Activated T-cell treated with anti-CD3 and anti-CD28 coated beads for 48 hours (primary cell): ENCODE measurements at places on chromosomes 2 and 18.

DNA sequence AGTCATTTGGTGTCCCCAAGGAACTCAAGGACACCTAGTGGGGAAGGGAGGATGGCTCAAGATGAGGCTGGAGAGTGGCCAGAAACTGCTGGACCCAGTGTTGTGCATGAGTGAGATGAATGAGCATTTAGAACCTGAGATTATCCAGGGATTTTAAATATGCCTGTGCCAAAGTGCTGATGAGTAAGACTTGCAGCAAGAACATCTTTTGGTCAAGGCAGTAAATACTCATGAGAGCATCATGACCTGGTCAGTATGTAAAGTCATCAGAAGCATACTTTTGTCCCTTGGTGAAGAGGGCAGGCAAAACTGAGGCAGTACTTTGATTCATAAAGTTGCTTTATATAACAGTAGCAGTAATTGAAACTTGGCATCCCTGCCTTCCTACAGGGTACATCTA, 3.1 kb upstream of the SPP2 start:
- no peak for DNase-seq

DNA sequence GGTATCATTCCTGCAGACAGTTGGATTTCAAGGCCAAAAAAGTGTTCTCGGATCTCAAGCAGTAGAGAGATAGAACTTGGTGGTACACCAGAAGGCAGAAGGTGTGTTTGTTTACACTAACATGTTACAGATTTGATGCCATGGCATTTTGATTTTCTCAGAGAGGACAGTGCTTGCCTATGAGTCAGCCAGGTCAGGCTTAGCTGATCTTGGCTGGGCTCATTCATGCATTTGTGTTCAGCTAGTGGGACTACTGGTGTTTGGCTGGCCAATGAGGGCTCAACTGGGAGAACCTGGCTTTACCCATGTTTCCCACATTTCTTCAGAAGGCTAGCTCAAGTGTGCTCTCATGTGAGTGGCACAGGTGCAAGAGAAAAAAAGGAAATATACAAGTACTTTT, 162.0 kb downstream of the C1D start:
- DNase-seq: no peak

DNA sequence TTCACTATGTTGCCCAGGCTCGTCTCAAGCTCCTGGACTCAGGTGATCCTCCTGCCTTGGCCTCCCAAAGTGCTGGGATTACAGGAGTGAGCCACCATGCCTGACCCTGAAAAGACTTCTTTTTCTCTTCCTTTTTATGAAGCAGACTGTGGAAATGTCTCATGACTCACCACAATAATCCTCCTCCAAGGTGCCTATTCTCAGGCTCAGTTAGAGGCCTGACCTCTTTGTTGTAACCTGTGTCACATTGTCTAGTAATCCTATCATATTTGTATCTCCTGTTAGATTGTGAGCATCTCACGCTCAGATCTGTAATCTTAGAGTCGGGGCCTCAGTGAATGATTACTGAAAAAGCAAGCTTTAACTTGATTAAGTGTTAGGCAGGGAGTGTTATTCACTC, 18.3 kb upstream of the TAF4B start:
- DNase-seq: no peak

DNA sequence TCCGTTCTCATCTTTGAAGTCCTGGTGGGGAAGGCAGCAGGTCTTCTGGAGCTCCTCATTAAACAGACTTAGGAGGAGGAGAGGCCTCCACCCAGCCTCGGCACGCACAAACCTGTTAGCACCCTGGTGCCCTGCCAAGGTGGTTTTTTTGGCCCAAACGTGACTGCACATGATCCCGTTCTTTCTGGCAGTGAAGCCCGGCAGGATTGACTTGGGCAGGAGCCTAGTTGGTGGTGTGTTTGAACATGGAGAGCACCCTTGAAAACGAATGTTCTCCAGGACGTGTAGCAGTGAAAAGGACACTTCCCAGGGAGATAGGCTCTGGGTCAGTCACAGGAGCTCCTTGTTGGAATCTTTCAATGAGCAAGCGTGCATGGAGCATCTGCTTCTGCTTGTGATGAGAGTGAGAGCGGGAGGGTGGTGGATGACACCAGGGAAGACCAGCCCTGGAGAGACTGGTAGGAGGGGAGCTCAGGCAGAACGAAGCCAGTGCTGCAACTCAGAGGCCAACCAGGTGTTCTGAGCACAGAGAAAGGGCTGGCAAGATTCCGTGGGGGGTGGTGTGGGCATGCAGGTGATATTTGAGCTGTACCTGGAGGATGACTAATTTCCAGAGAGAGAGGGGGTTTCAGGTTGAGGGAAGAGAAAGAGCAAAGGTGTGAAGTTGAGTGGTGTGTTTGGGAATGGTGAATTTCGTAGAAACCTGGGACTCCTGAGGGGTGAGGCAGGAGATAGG, 73.8 kb downstream of the TANC1 start:
- no peak for DNase-seq

- DNase-seq: no peak
These were observed 19.9 kb upstream of the RAB31 start for GRCh38 chr18:9688036-9688741.

DNA sequence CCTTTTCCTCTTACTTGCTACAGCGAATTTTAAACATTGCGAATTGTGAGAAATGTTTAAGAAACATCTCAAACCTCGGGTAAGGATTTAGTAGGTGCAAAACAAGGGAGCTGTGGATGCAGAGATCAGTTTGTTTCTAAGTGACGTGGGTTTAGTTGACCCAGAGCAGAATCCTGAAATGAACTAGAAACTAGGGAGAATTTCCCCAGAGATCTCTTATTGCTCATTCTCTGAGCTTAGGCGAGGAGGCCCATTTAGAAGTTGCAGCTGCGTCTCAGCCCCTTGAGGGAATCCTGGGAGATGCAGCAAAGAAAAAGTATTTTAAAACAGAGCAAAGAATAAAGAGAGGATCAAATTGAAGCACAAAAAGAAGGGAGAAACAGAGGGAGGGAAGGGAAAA, 29.3 kb downstream of the FAM124B start:
- no peak for DNase-seq

DNA sequence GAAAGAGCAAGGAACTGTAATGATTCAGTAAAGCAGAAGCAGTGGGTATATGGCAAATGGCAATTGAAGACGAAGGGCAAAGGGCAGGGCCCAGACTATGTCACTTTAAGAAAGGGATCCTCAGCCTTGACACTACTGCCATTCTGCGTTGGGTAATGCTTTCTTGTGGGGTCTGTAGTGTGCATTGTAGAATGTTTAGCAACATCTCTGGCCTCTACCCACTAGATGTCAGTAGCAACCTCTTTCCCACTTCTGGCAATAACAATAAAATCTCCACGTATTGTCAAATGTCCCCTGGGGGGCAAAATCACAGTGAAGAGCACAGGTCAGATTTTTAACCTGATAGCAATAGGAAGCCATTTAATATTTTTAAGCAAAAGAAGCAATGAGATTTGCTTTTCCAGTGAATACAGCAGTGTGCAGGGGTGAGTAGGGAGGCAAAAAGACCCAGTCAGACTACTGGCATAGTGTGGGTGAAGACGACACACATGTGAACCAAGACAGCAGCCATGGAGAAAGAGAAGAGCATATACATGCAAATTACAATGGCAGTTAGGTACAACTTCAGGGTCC, 209.5 kb downstream of the DYM start:
- no peak for DNase-seq

GRCh38 chr2:206983161-206983859, 44.0 kb downstream of the CPO start:
- no peak for DNase-seq

DNA sequence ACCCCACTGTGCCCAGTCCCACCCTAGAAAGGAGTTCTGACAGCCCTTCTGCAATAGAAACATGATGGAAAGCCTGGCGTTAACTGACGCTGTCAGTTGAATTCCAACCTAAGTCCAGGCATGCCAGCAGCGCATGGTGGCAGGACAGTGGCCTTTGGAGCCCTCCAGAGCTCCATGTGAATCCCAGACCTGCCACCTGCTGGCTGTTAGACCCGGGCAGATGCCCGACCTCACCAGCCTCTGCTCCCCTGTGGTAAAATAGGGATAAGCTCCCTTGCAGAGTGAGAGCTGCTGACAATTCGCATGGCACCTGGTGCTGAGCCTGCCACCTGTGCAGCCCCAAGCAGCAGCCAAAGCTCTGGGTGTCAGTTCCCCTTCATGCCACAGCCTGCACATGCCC, 138.6 kb downstream of the LOXHD1 start:
- DNase-seq: no peak

GRCh38 chr2:29966266-29966665, 44.9 kb upstream of the ALK start:
- DNase-seq: no peak

- DNase-seq: no peak
These were observed 47.8 kb upstream of the NT5C1B start for GRCh38 chr2:18637196-18637595.

DNA sequence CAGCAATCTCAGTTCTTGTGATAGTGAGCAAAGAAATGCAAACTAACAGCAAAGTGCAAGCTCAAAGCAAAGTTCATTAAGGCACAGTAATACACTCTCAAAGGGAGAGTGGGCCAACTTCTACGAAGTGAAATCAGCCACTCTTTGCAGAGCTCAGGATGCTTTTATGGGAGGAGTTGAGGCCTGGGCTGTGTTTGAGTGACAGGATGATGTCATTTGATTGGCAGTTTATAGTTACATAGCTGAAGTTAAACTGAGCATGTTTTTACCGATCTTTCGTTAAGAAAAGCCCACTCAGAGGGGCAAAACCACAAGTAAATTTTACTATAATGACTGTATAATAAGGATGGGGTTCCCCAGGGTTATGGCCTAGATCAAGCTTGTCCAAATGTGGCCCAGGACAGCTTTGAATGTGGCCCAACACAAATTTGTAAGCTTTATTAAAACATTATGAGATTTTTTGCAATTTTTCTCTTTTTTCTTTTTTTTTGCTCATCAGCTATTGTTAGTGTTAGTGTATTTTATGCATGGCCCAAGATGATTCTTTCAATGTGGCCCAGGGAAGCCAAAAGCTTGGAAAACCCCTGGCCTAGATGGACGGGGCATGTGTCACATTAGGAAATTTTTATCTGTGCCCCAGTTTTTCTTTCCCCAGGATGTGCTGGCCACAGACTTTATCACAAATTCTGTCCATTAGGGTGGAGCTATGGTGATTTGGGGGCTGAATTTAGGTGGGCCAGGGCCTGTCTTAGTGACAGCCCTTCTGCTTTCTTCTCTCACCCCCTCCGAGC, 8.3 kb upstream of the DNAH7 start:
- no peak for DNase-seq

- DNase-seq: no peak
These were observed 173.8 kb downstream of the GFPT1 start for GRCh38 chr2:69213201-69213600.

- no peak for DNase-seq
These were observed 461.1 kb downstream of the LPIN1 start for GRCh38 chr2:12207491-12207890.
